ENCODE measurements at places on chromosomes 5 and 9.

DNA sequence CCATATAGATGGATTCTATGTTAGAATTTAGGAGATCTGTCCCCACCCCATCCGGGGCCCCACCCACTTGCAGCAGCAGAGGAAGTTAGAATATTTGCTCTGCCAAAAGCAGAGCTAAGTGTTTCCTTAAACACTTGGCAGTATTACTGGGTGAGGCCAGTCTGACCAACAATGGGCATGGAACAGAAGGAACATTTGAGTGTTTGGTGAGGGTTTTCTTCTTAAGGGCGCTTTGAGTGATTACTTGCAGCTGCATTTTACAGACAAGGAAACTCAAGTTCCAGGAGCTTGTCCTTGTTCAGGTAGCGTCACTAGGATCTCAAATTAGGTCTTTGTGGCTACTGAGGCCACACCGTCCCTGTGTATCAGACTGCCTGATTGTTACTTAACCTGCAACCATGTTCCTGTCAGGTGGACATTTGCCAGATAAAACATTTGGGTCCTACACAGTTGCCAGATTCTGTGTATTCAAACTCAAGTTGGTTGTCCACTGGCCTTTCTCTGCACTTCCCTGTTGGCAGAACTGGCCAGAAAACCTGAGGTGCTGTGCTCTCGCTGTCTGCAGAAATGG lies 59.3 kb downstream of the SLC46A2 start:
- no peak for DNase-seq

DNA sequence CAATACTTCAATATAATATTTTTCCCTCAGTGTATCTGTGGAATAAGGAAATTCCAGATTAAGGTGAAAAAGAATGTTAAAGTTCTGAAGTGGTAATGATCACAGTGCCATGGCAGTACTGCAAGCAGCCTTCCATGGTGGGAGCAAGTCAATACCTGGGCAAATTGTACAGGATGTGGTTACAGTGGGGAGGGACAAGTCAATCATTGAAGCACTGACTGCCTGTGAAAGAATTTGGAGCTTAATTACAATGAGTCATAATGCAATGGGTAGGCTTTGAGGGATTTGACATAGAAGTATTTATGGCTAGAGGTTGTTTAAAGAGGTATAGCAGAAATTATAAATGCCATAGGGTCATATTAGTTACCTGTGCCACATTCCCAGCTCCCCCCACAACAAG lies 786.5 kb upstream of the ACO1 start:
- peak; percentile 90 for DNase-seq

- no peak for DNase-seq
Measured at GRCh38 chr9:132242621-132243155, 80.8 kb downstream of the NTNG2 start.

GRCh38 chr5:2254406-2254805 lies 371.7 kb upstream of the IRX4 start:
- DNase-seq = no peak

- no peak for DNase-seq
Measured at GRCh38 chr9:7209016-7209715, 451.4 kb downstream of the KDM4C start.

- peak; percentile 1 for DNase-seq
Measured at GRCh38 chr5:60972231-60972630, 27.2 kb downstream of the NDUFAF2 start.

- DNase-seq = no peak
Measured at GRCh38 chr9:75889577-75889976, 896 bp upstream of the PCSK5 start.

DNA sequence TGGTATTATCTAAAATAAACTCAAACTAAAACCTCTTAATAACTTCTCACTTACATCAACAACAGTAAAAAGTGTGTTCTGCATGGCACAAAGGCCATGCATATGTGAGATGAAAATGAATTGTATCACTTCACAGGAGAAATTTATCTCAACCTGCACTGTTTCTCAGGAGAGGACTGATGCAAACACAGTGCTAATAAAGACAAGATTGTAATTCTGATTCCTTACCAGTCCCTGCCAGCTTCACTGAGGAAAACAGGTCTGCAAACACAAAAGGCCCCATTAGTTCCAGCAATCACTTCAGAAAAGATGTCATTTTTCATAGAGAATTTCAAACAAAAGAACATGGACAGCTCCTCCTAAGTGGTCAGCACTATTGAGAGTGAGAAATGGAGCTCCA lies 117.3 kb upstream of the PDE4D start:
- DNase-seq = no peak

DNA sequence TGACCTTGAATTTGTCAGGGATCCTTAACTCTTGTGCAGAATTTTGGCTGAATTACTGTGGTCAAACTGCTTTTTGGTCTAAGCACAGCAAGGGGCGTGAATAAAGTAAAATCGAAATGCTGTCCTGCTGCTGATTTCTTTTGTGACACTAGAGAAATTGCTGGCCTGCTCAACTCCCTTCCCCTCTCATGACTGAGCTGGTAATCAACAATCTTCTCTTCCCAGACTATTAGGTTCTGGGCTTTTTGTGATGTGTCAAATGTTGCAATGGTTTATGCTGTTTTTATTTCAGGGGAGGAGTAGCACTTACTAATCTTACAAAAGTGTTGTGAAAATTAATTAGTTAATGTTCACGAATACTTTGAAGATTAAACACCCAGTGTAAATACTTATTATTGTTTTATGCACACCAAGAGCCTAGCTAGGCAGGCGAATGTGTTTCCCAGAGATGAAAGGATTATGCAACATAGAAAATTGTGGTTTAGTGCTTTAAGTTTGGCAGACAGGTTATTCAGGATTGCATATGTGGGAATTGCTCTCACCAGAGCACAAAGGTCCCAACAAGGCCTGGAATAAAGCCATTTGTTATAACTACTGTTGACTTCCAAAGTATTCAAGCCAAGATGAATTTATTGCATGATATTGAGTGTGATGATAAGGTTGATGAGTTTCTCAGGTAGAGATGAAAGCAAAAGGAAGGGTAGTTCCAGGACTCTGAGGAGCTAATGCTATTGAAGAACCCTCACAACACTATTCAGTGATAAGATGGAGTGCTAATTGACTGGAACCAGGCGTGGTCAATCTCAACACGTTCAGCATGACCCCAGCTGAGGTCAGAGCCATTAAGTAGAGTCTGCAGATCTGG lies 280.7 kb upstream of the ZNF608 start:
- no peak for DNase-seq

DNA sequence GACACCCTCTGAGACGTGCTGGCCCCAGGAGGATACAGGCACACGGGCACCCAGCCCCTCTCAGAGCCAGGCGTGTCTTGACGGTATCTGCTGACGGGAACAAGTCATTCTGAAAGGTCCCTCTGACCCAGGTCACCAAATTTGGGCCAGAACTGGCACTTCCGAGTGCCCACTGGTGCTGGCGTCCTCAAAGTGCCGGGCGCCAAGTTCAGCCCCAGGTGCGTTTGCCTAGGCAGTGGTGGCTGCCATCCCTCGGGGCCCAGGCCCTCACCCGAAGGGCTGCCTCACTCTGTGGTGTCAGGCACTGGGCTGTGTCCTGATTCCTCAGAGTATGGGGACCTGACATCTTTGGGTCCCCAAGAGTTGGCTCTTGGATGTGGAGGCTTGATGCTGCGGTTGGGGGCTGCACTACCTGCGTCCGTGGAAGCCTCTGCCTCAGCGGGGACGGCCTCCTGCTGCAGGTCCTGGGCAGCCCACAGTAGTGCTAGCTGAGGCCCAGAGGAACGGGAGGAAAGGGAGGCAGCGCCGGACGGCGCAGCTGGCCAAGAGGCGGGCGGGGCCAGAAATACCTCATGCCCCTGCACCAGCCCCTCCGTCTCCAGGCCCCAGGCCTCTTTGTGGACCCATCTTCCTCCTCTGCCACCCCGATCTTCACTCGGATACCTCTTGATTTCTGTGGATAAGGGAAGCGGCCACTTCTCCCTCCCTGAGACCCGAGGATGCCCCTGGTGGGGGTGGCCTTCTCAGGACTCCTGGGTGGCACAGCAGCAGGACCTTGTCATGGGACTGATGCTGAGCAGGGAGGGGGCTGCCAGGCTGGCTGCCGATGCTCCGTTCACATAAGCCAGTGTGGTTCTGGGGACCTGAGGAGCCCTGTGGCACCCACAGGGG lies 109.4 kb upstream of the LMX1B start:
- DNase-seq = no peak

DNA sequence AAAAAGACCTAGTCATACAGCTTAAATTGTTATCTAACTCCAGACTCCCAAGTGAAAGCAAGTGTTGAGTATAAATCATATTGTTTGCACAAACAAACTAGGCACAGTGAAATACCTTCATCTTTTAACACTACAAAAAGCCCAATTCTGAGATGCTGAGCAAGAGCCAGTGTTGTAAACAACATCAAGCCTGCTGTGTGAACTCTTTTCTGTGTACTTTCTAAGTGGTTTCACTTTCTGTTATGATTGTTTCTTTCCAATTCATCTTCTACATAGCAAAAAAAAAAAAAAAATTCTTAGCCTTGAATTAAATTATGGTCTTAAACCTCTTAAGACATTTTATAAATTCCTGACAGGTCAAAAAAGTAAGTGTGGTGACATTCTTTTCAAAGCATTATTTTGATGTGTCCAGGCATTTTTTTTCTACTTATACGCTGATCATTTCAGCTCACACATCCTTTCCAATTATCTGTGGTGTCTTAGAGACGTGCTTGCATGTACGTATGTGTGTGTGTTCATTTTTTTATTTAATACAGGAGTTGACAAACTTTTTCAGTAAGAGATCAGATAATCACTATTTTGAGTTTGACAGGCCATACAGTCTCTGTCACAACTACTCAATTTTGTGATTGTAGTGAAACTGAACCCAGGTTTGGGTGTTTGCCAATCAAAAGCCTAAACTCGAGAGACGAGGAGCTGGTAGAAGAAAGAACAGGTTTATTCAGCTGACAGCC lies 556.1 kb downstream of the CDH9 start:
- DNase-seq = peak; percentile 3
